CD4-positive, alpha-beta T cell (primary cell): ENCODE measurements at places on chromosomes 4 and X. TPM values are rescaled to one million over a fixed set of nuclear protein-coding genes. Genes with fewer than 3 reads are reported as not detected.

GRCh38 chr4:79852305-79852730 is 220.7 kb downstream of the ANTXR2 start:
- no peaks in the 10 kb centered on the region for H3K27me3 ChIP-seq
- H3K27ac ChIP-seq = no peak overlapping the region
- no peak overlapping the region for H3K4me3 ChIP-seq
- no peaks in the 10 kb centered on the region for H3K36me3 ChIP-seq
- no peaks in the 10 kb centered on the region for H3K4me1 ChIP-seq

DNA sequence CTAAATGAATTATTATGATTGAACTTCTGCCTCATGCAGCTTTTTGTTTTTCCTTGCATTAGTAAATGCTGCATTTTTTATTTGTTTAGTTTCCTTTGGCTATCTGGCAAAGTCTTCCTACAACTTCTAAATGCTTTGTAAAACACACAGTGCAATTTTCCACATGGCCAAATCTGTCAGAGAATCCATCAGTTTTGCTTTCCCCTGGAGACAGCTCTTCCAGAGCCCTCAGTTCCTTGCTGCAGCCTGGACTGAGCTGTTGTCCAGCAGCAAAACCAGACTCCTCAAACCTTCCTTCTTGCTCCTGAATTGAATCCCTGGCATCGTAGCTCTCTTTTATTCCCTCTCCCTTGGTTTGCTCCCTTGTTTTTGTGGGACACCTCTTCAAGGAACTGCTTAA is 42.6 kb downstream of the MED28 start:
- H3K27me3 ChIP-seq = no peaks in the 10 kb centered on the region
- H3K4me1 ChIP-seq = no peaks in the 10 kb centered on the region
- no peak overlapping the region for H3K27ac ChIP-seq
- no peaks in the 10 kb centered on the region for H3K36me3 ChIP-seq
- no peak overlapping the region for H3K4me3 ChIP-seq

- no peak overlapping the region for H3K27ac ChIP-seq
- DNase-seq = no peak
- no peaks in the 10 kb centered on the region for H3K27me3 ChIP-seq
- no peak overlapping the region for H3K4me3 ChIP-seq
Observed at GRCh38 chrX:119082278-119082677, 9.5 kb downstream of the CT47C1 start.

GRCh38 chr4:6674500-6675149 is 19.1 kb upstream of the S100P start:
- peaks cover 23% of the 10 kb centered on the region for H3K36me3 ChIP-seq
- peak; percentile 76 for DNase-seq
- H3K27me3 ChIP-seq = no peaks in the 10 kb centered on the region

DNA sequence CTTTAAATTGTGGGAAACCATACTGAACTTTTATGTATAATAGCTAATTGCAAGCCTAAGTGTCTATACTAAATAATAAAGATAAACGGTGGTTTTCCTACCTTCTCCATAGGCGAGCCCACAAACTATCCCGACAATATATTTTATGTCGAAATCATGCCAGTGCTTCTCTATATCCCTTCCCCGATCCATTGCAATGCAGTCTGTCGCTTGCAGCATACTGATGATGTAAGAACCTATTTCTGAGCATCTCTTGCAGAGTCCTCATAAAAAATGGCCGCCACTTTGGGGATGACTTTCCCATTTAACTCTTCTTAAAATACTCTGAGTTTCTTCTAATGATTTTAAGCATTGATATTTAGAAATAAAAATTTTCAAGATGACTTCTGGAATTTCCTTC is 58.1 kb upstream of the TLR3 start:
- no peak overlapping the region for H3K27ac ChIP-seq
- no peaks in the 10 kb centered on the region for H3K36me3 ChIP-seq
- no peaks in the 10 kb centered on the region for H3K27me3 ChIP-seq
- DNase-seq = no peak

Gene LINC00632
- 9.4 TPM for total RNA-seq

Gene MAGEA2
- not detected for total RNA-seq
